Stimulated activated CD4-positive, alpha-beta T cell treated with anti-CD3 and anti-CD28 coated beads, Interleukin-4, amount 100 ng/mL, for 24 hours (primary cell): ENCODE measurements at places on chromosomes 3 and 15.

DNA sequence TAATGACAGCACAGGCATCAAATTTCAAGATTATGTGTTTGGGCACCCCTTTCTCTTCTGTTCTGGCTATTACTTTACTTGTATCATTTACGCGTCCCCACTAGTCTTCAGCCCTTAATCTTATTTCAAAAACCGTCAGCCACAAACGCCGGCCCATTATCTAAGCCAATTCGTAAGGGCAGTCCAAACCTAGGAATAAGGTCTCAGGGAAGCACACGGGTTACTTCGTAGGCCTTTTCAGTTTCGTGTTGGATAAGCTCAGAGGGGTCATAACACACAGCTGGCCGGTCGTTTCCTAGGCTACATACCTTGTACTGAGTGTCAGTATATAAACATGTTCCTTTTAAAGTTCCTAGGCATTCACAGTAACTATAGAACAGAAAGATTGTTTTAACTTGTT lies 5.1 kb upstream of the DNAAF4 start:
- no peak for DNase-seq

DNA sequence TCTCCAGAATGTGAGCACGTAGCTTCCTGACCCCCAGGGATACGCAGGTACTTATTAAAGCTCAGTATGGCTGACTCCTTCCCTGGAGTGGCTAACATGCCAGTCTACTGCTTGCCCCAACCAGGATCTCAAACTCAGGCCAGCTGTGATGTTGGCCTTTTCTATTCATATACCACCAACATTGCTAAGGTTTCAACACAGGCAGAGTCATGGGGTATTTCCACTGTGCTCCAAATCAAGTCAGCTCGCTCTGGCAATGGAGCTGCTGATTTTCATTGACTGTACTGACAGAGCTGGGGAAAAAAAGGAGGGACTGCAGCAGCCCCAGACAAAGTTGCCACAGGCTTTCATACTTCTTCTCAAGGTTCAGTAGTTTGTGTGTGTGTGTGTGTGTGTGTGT lies 87.0 kb downstream of the CFAP20DC start:
- no peak for DNase-seq

DNA sequence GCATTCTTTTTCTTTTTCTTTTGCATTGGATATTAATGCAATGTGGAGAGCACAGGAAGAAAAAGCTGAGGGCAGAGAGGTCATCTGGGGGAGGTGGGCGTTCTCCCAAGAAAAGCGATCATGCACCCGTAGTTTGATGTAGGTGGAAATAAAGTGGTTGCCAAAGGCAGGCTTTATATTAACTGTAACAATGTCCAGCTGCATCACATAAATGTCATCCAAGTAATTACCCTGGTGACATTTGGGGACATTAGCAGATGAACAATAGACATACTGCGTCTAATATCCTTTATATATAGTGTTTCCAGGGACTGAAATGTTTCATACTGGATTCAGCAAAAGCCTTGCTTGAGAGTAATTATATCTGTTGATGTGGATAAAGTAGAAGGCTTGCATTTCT lies 135.5 kb downstream of the CNTN6 start:
- no peak for DNase-seq

- DNase-seq: no peak
Measured at GRCh38 chr3:169871129-169871886, 1.6 kb upstream of the LRRC31 start.

- no peak for DNase-seq
Measured at GRCh38 chr3:43871627-43872245, 181.0 kb downstream of the ABHD5 start.

- DNase-seq: no peak
Measured at GRCh38 chr3:196008929-196009328, 73.0 kb downstream of the TFRC start.

GRCh38 chr15:33201491-33202231 lies 7.1 kb upstream of the FMN1 start:
- peak; percentile 73 for DNase-seq

DNA sequence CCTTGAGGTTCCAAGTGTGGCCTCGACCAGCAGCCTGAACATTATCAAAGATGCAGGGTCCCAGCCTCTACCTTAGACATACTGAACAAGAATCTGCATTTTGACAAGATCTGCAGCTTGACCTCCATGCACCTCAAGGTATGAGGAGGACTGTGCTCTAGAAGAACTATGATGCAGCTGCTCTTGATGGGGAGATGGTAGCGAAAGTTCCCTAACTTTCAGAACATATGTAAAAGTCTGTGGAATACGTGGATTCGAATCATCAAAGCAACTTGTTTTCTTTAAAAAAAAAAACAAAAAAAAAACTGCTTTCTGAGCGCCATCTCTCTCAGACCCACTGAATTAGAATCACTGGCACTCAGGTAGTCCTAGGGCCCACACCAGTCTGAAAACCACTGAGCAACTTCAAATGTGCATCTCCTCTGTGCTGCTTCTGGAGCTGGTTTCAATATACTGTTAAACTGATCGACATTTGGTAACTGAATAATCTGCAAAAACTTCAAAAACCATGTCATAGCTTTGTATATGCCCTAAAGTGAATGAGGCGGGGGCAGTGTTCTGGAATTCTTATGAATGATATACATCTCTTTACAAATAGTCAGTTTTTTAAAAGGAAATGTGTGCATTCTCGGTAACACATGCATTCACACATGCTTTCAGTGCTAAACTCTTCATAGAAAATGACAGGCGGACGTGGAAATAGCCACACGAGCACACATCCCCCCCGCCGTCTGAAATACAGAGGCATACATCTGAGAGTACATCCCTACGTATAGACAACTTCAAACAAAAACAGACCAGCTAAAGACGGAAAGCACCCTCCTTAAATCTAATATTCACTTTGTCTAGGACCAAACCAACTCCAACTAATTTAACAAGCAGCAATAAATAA lies 128.8 kb downstream of the FOXP1 start:
- no peak for DNase-seq
